ENCODE measurements at places on chromosomes 16 and 17. TPM values are rescaled to one million over a fixed set of nuclear protein-coding genes. Genes with fewer than 3 reads are reported as not detected.

Gene NXPH3
- 4.0 TPM for total RNA-seq

Gene ITGAL
- total RNA-seq = 2.4 TPM

Gene PDE6G
- not detected for total RNA-seq

Gene CCL11
- 3.8 TPM for total RNA-seq

Gene PRSS22
- not detected for total RNA-seq

Gene MT4
- total RNA-seq = not detected

Gene KCNJ2
- total RNA-seq = 44.8 TPM

Gene KRT36
- not detected for total RNA-seq

Gene WSCD1
- total RNA-seq = 6.4 TPM

Gene C17orf50
- total RNA-seq = not detected

Gene LDHD
- 97.9 TPM for total RNA-seq

Gene CDH11
- 20.9 TPM for total RNA-seq

Gene EVPLL
- total RNA-seq = not detected

DNA sequence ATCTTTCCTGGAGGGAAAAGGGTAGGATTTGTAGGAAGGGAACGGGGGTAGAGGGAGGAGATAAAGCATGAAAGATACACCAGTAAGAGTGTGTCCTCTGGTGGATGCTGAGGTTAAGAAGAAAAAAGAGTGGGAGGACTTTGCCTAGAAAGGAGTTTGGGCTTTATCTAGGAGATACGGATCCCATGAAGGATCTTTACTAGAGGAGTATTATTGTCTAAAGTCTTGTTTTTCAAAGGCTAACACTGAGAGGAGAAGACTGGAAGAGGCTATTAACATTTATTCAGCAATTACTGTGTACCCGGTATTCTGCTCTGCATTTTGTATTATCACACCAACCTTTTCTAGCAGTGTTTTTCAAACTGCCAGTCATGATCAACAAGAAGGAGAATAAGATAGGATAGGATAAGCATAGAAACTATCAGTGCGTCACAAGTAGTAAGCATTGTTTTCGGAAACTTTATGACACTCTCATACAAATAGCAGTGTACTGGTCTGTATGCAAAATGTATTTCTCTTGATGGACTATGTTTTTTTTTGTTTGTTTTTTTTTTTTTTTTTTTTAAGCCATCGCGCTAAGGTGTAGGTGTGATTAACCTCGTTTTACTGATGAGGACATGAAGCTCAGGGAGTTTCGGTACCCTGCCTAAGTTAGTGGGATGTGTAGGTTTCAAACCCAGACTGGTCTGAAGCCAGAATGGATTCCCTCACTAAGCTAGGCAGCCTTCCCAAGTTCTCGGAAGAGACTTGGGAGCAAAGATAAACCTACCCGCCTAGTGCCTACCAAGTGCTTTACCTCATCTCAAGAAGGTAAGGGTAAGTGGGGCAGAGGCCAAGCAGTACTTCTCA lies 1.3 kb upstream of the SP2 start:
- DNase-seq = no peak

- DNase-seq = peak; percentile 95
Measured at GRCh38 chr17:81871387-81872230, 472 bp upstream of the ARHGDIA start.

GRCh38 chr17:34360601-34361270 lies 2.3 kb downstream of the CCL1 start:
- no peak for DNase-seq

GRCh38 chr16:58459344-58460218 lies 40.4 kb upstream of the NDRG4 start:
- no peak for DNase-seq

DNA sequence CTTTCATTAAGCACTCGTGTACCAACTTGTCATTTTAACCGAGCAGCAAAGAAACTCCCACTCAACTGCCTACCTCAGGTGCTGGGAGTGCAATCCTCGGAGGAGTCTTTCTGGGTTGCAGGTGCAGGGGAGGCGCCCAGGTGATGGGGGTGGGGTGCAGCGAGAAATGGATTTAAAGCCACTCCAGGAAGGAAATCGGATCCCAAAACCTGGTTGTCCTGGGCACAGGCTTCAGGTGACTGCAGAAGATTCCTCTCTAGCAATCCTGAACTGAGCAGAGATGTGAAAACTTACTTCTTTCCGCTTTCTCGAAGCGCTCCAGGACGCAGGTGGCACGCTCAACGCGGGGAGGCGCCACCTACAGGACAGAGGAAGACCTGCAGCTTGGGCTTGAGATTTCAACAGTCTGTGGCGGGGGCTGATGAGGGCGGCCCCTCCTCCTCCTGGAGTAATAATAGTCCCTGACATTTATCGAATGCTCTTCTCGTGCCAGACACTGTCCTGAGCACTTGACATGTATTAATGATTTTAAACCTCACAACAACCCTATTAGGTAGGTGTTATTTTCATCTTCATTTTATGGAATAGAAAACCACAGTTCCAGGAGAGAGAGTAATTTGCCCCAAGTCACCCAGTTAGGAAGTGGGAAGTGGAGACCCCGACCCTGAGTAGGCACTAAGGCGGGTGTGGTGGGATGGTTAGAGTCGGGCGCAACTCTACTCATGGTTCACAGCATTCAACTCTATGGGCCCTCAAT lies 27.2 kb upstream of the SKAP1 start:
- peak; percentile 24 for DNase-seq

GRCh38 chr16:70778901-70779309 lies 22.1 kb downstream of the VAC14 start:
- peak; percentile 49 for DNase-seq

- no peak for DNase-seq
Measured at GRCh38 chr17:50697663-50698272, 9.9 kb downstream of the ANKRD40 start.

- DNase-seq = no peak
Measured at GRCh38 chr16:47029724-47030123, 56.2 kb upstream of the DNAJA2 start.

DNA sequence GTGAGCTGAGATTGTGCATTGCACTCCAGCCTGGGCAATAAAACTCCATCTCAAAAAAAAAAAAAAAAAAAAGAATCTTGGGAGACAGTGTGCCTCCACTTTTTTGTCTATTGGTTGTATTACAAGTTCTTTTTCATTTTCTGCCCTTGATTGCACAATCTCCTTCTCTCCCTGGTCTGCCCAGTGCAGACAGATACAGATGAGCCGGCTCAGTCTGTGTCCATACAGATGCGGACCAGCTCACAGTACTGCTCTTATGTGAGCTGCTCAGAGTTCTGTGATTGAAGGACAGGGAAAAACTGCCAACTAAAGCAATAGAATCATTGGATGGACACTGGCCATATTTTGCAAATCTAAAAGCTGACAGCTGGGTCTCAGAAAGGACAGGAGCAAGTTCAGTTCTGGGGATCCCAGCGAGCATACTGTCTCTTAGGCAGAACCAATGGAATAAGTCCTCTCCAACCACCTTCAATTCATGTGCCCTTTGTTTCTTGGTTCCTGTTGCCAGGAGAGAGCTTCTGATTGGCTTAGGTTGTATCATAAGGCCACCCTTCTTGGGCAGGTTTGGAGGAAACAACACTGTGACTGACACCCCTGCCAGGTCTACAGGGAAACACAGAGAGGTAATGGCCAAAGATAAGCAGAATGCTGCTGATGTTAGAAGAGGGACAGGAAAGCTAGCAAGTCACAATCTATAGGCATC lies 495.6 kb upstream of the HSBP1 start:
- DNase-seq = no peak

DNA sequence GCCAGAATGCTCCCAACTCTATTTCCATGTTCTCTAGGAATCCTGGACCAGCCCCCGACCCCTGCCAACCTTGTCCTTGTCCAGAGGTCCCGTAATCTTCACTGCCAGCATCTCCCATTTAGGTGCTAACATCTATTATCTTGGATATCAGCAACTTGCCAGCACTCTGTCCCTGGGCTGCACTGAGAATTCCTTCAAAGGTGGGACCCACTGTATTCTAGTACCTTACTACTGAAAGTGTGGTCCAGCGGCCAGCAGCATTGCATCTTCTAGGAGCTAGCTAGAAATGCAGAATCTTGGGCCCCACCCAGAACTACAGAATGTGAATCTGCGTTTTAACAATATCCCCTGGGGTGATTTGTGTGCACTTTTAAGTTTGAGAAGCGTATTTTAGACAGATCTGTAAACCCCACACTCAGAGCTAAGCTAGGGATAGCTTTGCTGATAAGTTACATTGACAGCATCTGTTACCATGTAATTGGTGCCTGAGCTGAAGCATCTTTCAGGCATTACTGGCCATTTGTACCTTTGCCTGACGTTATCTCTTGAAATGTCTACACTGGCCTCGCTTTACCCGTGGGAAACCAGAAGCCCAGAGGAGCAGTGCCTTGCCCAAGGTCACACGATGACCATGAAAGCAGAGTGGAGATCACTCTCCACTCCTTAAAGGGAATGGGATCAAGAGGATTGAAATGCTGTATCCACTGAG lies 8.3 kb downstream of the ABAT start:
- no peak for DNase-seq

DNA sequence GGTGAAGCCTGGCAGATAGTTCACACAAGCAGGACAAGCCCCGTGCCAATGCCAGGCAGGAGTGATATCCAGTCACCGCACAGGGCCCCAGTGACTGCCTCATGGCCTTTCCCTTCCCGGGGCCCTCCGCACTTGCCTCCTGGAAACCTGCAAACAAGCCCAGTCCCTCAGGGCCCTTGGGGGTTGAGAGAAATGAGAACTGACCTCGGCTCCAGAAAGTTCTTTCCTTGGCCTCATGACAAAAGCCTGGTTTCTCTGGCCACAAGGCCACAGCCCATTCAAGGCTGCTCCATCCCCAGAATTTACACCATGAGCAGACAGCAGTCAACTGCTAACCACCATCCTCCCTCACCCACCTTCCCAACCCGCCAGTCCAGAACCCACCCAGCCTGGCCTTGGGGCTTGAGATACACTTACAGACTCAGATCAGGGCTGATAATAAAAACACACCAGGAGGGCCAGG lies 77.6 kb downstream of the CCDC182 start:
- DNase-seq = no peak

DNA sequence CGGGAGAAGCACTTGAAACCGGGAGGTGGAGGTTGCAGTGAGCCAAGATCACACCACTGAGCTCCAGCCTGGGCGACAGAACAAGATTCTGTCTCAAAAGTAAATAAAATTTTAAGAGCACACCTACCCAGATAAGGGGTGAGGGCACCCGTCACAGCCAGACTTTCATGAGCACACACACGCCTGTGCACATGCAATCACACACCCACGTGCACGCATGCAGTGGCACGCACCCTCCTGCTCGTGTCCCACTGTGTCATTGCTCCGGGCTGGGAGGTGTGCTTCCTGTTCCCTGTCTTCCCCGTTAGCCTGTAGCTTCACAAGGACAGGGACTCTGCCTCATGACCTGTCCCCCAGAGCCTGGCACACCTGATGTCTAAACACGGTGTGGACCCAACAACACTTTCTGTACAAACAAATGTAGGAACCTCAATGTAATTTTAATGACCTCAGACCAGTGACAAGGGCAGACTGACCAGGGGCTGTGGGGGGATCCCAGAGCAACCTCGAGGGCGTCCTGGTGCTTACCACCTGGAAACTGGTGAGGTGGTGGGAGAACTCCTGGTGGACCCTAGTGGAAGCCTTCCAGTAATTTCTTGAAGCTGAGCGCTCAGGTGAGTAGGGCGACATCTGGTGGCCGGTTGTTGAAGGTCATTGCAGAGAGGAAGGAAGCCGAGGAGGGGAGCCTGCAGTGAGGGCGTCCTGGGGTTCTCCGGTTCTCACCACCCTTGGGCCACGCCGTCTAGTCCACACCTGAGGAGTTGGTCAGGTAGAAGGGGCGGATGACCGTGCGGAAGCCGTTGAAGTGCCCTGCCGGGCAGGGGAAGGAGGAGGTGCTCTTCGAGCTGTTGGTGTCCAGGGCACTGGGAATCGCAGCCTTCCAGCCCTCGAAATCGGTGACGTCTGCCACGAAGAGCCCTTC lies 8.6 kb downstream of the LGALS3BP start:
- peak; percentile 85 for DNase-seq

GRCh38 chr16:26493751-26494150 lies 573.0 kb upstream of the C16orf82 start:
- no peak for DNase-seq

GRCh38 chr17:47641202-47641601 lies 8.5 kb upstream of the KPNB1 start:
- DNase-seq = no peak

- DNase-seq = no peak
Measured at GRCh38 chr17:81398832-81399411, 3.7 kb downstream of the BAHCC1 start.

GRCh38 chr17:57735230-57735629 lies 9.9 kb downstream of the CCDC182 start:
- DNase-seq = no peak

- DNase-seq = no peak
Measured at GRCh38 chr16:49431591-49432290, 58.1 kb downstream of the C16orf78 start.

GRCh38 chr16:19213885-19214284 lies 45.8 kb downstream of the SYT17 start:
- no peak for DNase-seq

- peak; percentile 49 for DNase-seq
Measured at GRCh38 chr16:75248142-75248535, 3.3 kb downstream of the BCAR1 start.

GRCh38 chr17:76506408-76507345 lies 5.5 kb upstream of the RHBDF2 start:
- peak; percentile 80 for DNase-seq

DNA sequence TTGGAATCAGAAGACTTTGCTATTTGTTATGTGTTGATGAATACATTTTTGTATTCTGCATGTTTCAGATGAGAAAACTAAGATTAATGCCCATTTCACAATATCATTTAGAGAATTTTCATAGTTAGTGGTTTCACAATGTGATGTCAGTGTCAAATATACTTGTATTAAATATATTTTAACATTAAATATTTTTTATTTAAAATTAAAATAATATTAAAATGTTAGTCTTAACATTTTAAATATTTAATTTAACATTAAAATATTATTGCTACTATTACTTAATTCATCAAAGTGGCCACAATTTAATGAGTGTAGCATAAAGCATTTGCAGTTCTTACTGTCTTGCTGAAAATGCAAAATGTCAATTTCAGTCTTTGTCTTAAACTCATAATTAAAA lies 478.8 kb downstream of the KCNJ2 start:
- no peak for DNase-seq
